ENCODE measurements at places on chromosomes 7 and 10. TPM values are rescaled to one million over a fixed set of nuclear protein-coding genes. Genes with fewer than 3 reads are reported as not detected.
A peak's percentile ranks its signal among the peaks of the same experiment; 100 is the strongest.

GRCh38 chr7:157432957-157433576 is 96.3 kb downstream of the DNAJB6 start:
- DNase-seq, result peak; percentile 66

- DNase-seq, result no peak
These were observed 8.9 kb upstream of the CUBN start for GRCh38 chr10:17138460-17139042.

- DNase-seq, result no peak
These were observed 310.9 kb downstream of the CTNNA3 start for GRCh38 chr10:67385089-67385488.

DNA sequence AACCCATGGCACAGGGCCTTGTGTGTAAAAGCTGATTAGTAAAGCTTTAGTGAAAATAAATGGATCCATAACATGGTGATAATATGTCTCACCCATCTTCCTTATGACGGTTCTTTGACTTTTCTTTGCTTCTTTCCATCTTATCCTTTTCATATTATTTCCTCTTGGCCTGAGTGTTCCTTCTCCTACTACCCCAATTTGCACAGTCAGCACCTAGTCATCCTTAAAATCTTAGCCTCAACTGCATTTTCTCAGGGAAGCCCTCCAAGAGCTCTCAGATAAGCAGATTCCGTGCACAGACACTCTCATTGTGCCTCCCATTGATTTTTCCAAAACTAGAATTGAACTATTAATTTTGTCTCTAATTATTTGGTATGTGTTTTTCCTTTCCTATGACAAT is 112.4 kb downstream of the PTN start:
- no peak for DNase-seq

The CHAT gene
- polyA plus RNA-seq, result not detected
